ENCODE measurements at places on chromosomes 5 and 9. TPM values are rescaled to one million over a fixed set of nuclear protein-coding genes. Genes with fewer than 3 reads are reported as not detected.

Gene PCDHGB1
- total RNA-seq = 1.5 TPM

GRCh38 chr9:92634712-92635605 lies 35.0 kb downstream of the IPPK start:
- DNase-seq = peak; percentile 41

GRCh38 chr5:57802131-57802530 lies 319.5 kb upstream of the ACTBL2 start:
- DNase-seq = peak; percentile 77

- no peak for DNase-seq
These were observed 7.1 kb downstream of the SPARC start for GRCh38 chr5:151679421-151680155.

Gene C9orf50
- total RNA-seq = not detected

Gene PLPP7
- 0.20 TPM for total RNA-seq

Gene PCDHA12
- total RNA-seq = 13.8 TPM

Gene ADAMTS12
- 143 TPM for total RNA-seq

Gene HMCN2
- total RNA-seq = 3.2 TPM

GRCh38 chr5:179331591-179332375 lies 13.5 kb downstream of the ADAMTS2 start:
- no peak for DNase-seq

Gene CORO2A
- total RNA-seq = 11.1 TPM

Gene ERCC6L2
- total RNA-seq = 32.5 TPM

Gene SLC25A25
- total RNA-seq = 14.4 TPM

GRCh38 chr9:269081-269711 lies 54.5 kb downstream of the DOCK8 start:
- no peak for DNase-seq

GRCh38 chr5:141835928-141836670 lies 42.1 kb downstream of the PCDH1 start:
- peak; percentile 16 for DNase-seq

Gene SPATA31D4
- not detected for total RNA-seq

DNA sequence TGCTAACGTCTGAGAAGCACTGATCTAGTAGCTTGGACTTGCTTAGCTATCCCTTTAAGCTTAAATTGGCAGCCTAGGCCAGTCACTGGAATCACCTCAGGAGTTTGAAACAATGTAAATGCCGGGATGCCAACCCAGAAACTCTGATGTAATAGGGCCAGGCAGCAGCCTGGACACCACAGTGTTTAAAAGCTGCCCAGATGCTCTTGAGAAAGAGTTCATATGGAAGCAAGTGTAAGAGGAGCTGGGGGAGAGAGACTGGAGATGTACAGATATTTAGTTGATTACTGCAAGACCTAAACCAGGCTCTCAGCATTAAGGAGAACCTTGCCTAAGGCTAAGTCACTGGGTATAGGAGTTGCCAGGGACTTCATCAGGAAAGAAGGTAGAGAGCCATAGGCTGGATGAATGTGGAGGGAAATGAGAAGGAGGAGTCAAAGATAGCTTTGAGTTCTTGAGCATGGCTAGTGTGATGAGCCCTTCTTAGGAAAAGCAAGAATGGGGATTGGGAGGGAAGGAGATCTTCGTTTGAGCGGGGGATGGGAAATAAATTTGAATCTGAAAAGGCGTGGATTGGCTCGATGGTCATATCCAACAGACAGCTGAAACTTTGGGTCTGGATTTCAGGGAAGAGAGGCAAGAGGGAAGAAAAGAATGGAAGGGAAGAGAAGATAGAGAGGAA lies 392.9 kb upstream of the WWC1 start:
- no peak for DNase-seq

Gene MACIR
- total RNA-seq = 19.5 TPM

- DNase-seq = no peak
These were observed 206.9 kb downstream of the MELK start for GRCh38 chr9:36779582-36779981.

DNA sequence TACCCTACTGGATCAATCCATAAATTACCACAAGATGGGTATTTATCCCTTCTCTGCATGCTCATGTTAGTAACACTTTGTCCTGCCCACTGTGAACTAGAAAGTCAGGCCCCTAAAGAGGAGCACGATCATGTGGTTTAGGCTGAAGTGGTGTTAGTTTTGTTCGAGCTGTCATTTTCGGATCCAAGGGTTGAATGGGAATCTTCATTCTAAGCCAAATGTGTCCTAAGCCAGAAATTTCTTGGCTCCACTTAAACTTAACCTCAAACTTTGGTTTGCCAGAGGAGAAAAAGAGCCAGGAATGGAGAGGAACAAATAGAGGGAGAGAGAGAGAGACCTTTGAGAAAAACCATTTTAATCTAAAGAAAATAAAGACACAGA lies 837.7 kb upstream of the ZNF608 start:
- DNase-seq = peak; percentile 68

GRCh38 chr5:80871541-80871961 lies 88.6 kb upstream of the RASGRF2 start:
- DNase-seq = peak; percentile 49

DNA sequence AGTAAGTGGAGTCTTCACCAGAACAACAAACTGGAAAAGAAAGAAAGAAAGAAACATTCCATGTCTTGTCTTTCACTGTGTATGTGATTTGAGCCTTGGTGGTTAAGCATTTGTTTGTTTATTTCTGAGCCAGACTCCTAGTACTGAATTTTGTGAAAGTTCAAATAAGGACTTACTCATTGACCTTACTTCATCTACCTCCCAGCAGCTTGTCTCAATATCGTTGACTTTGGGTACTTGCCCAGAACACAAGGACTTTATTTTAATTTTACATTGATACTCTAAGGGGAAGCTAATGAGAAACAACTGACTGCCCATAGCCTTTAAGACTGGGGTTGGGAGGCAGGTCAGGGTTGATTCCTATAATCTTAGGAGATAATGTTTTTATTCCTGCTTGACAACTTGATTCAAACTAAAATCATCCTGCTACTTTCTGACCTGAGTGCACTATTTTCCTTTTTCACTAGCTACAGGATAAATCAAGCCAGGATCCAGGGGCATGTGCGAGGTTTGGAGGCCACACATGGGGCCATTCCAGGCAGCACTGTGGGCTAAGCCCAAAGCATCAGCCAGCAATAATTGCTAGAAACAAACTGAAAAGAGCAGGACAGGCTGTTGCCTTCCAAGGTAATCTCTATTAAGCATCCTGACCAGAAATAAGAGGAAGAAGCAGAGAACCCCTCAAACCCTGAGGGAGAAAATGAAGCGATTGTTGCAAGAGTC lies 138.9 kb upstream of the RUSC2 start:
- DNase-seq = peak; percentile 75

Gene MTMR12
- 23.1 TPM for total RNA-seq

GRCh38 chr5:175309218-175309810 lies 134.7 kb downstream of the DRD1 start:
- no peak for DNase-seq

- peak; percentile 18 for DNase-seq
These were observed 52.8 kb upstream of the RORB start for GRCh38 chr9:74444369-74444768.

DNA sequence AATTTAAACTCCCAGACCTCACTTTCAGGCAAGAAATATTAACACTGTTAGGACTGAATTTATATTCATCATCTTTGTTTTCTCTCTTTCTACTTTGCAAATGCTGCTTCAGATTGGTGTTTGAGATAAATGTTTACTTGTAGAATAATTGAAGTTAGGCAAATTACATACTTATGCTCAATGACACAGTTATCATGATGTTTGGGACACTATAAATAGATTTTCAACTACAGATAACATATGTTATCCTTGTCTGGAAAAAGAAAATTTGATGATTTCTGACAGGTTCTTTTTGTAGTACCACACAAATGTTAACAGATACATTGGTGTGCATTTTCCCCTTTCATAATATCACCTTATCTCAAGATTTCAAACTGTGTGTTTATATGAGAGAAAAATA lies 7.9 kb downstream of the PRR16 start:
- DNase-seq = no peak

Gene LAMC3
- total RNA-seq = 0.20 TPM

- DNase-seq = no peak
These were observed 3.5 kb downstream of the EEIG1 start for GRCh38 chr9:127977009-127977883.

Gene MBLAC2
- 4.3 TPM for total RNA-seq

Gene CXCL14
- 0.53 TPM for total RNA-seq

DNA sequence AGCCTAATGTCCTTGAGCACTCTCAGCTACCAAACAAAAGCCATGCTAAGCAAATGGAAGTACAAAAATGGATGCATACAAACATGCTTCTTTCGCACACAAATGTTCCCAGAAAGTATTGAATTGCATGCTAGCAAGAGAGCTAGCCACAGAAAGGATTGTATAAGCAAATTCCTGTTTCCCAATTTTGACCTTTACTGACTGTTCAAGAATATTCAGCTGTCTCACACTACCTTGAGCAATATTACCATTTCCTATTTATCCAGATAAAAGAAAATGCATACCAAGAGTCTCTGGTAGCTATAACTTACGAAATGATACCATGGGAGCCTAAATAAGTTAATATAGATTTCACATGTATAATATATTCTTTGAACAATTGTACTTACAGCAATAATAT lies 264.6 kb downstream of the TMEM167A start:
- peak; percentile 41 for DNase-seq

- no peak for DNase-seq
These were observed 7.5 kb downstream of the SURF4 start for GRCh38 chr9:133368249-133368881.

DNA sequence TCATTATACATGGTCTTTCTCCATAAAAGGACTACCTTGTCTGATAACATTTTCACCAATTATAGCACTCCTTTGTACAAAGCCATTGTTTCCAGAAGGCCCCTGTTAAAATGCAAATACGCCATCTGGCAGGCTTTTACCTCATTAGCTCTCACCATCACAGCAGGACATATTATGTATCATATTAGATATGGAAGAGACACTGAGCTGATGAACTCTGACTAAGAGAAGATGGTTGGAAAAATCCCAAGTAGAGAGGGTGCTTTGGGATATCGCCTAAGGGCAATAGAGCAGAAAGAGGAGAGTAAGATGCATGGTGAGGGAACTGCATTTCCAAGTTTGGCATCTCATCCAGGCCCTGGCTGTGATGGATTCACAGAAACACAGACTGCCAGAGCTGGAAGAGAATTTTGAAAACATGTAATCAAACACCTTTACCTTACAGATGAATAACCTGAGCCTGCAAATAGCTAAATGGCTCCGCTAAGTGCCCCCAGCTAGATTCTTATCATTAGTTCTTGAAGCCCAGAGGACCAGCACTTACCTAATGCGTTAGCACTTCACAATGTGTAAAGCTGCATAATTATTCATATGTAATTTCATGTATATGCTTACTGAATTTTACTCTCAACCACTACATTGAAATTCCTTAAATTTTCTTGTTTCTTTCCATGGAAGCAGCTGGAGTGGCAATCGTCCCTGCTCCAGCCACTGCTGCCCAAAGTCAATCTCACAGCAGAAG lies 393.6 kb upstream of the IZUMO3 start:
- no peak for DNase-seq

GRCh38 chr9:92558612-92559374 lies 23.0 kb upstream of the ECM2 start:
- DNase-seq = no peak

GRCh38 chr5:127306036-127306435 lies 15.4 kb downstream of the MEGF10 start:
- DNase-seq = no peak

DNA sequence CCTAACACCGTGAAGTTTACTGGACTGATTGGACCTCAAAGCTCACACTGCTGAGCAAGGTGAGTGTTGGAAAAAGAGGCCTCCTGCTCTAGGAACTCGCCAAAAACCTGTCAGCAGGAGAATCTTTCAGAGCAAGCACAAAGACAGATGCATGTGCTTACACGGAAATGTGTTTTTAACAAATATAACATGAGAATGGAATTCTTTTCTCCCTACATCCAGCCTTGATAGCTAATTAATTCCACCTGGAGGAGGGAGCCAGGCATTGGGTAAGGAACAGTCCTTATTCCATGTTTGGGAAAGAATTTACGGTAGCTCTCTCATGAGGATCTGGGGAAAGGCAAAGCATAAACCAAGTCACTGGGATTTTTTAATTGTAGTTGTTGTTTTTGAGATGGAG lies 98.8 kb downstream of the KLF4 start:
- no peak for DNase-seq

DNA sequence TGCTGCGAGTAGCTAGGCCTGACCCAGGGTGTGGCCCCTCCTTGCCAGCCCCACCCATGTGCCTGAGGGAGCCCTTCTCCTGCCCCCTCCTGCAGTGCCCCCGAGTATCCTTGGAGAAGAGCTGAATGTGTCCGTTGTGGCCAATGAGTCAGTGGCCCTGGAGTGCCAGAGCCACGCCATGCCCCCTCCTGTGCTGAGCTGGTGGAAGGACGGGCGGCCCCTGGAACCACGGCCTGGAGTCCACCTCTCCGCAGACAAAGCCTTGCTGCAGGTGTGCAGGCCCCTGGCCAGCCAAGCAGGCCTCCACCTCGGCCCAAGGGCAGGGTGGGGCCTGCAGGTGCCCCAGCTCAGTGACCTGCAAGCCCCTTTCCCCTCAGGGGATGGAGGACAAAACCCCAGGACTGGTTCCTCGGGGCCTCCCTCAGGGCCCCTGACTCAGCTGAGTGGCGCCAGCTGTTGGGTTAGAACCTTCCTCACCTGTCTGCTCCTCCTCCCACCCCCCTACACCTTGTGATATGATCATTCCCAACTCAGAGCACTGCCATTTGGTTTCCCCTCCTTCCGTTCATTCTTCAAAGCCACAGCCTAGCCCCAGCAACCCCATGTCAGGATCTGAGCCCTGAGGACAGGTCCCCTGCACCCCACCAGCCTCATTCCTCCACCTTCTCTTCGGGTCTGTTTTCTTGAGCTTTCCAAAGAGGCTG lies 80.0 kb upstream of the ASS1 start:
- DNase-seq = no peak

- no peak for DNase-seq
These were observed 29.6 kb upstream of the SLC9A3 start for GRCh38 chr5:553874-554273.

- DNase-seq = no peak
These were observed 16.3 kb downstream of the IDNK start for GRCh38 chr9:83639266-83639665.

Gene NTRK2
- 4.8 TPM for total RNA-seq

DNA sequence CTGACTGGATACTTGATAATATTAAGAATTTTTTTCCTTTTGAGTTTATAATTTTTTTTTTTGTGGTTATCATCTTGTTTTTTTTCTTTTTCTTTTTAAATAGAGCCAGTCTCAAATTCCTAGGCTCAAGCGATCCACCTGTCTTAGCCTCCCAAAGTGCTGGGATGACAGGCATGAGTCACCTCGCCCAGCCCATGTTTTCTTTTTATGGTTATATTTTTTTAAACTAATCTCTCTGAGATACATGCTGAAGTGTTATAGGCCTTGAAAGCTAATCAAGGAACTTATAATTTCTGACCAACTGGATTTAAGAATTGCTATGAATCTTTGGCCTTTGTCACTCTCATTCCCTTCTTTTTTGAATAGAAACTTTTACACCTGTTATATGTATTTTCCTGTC lies 6.8 kb upstream of the AMACR start:
- no peak for DNase-seq

Gene FAM221B
- total RNA-seq = not detected

All from astrocyte (in vitro differentiated cells and primary cell).